ENCODE measurements at places on chromosomes 6 and 20.

GRCh38 chr6:124524491-124525200, 437.6 kb upstream of the RNF217 start:
- DNase-seq: no peak

DNA sequence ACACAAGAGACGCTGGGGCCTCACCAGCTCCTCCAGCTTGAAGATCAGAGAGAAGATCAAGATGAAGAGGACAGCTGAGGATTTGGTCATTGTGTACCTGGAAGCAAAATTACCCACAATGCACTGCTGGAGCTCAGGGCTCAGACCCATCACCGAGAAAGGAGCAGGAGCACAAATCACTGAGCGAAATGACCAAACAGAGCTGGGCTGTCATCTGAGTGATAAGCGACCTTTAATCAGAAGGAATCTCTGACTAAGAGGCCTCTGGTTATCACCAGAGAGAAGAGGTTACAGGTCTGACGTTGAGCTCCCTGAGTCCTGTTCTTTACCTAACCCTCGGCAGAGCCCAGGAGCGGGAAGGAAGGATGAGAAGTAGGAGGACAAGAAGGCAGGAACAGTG, 47.5 kb upstream of the CDH22 start:
- no peak for DNase-seq

- DNase-seq: no peak
Observed at GRCh38 chr6:54291146-54291545, 17.1 kb upstream of the TINAG start.

DNA sequence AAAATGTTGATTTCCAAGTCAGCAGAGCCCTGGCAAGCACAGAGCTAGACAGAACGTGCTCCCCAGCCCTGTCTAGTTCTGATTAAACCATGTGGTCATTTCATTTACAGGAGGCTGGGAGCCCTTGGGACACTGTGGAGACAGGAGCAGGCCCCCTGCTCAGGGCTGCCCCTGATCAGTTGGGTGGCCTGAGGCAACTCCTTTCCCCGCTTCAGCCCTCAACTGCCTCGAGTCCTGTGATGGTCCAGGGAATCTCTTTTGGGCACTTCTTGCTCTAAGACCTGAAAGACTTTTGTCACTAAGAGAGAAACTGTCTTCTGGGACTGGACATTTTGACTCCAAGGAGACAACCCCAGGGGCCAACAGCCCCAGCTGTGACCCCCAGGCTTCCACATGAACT, 13.5 kb downstream of the DYNLRB1 start:
- DNase-seq: no peak

DNA sequence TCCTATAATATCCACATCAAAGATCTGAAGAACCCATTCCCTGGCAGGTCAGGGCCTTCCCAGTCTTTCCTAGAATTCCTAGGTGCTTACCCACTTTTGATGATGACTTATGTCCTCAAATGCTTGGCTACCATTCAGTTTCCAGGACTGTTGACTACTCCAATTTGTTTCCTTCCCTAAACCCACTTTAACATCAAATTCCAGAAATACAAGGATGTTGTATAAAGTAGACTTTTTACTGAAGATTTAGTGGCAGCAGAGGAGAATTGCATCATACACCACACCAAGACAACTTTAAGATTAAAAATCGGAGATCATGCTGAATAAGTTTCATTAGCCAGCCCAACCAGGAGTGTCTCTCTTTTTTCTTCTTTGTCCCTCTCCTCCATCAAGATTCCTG, 203.3 kb upstream of the LAMP5 start:
- DNase-seq: no peak

DNA sequence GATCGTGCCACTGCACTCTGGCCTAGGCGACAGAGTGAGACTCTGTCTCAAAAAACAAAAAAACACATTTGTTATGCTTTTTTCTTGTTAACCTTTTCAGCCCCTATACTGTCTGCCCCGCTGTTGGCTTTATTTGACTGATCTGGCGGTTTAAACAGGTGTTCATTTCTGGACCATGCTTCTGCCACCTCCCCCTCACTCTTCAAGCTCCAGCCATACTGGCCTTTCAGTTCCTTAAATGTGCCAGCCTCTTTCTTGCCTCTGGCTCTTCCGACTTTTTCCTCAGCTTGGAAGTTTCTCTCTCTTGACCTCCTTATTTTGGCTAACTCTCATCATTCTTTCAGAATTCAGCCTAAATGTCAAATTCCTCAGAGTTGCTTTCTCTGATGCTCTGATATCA, 35.2 kb upstream of the TXLNB start:
- DNase-seq: no peak

DNA sequence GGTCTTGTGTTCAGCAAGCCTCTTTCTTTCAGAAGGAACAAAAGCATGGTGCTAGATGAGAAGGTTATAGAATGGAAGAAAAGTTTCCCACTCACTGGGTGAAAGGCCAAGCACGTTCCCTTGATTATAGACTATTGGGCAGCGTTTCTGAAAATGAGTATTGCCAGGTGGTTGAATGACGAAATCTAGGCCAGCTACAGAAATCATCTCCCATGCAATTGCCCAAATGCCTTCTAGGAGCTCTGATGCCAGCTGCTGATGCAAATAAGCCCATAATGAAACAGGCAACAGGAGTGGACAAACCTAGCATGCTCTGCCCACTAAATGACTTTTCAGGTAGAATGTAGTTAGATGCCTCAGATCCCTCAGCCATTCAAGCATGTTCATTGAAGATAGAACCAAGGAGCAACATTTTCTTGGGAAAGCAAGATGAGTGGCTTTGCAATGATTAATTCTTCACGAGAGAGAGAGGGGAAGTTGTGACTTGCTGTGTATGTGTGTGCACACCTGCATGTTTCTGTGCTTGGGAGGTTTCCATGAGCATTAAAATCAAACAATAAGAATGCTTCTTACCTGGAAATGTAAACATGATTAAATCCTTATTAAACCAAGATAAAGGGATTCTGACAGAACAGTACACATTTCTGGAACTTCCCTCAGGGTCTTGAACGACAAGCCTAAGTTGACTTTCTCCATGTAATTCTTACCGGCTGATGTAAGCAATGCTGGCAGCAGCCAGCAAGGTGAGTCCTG, 43.6 kb downstream of the ADTRP start:
- no peak for DNase-seq

- DNase-seq: no peak
Observed at GRCh38 chr6:169174516-169175359, 78.9 kb downstream of the THBS2 start.

DNA sequence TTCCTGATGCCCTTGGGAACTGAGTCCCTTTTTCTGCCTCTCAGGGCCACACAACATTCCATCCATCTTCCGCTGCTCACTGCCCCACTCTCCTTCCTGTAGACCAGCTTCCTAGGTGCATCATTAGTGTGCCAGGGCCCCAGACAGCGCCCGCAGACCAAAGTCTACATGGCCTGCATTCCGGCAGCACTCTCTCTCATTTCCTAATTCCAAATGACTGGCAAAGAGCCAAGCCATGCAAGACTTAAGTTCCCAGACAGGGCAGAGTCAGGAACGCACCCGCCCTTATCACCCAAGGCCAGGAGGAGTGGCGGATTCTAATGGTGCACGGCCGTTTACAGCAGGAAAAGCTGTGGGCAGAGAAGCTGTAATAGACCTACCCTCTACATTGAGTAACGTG, 159.8 kb upstream of the ARID1B start:
- DNase-seq: no peak

GRCh38 chr20:38673725-38674091, 50.6 kb upstream of the SLC32A1 start:
- no peak for DNase-seq

GRCh38 chr20:51745804-51746203, 22.4 kb downstream of the ATP9A start:
- no peak for DNase-seq

GRCh38 chr6:149026530-149026942, 279.7 kb downstream of the UST start:
- DNase-seq: no peak

GRCh38 chr20:47389867-47390347, 33.4 kb upstream of the ZMYND8 start:
- no peak for DNase-seq

GRCh38 chr6:72413884-72414283, 208.0 kb upstream of the KCNQ5 start:
- no peak for DNase-seq

All from activated CD4-positive, alpha-beta T cell treated with anti-CD3 and anti-CD28 coated beads for 1 hour (primary cell).